Activated CD8-positive, alpha-beta memory T cell treated with anti-CD3 and anti-CD28 coated beads for 1 hour (primary cell): ENCODE measurements at places on chromosomes 13 and 19.
A peak's percentile ranks its signal among the peaks of the same experiment; 100 is the strongest.

GRCh38 chr19:5985098-5985783, 7.3 kb upstream of the RANBP3 start:
- DNase-seq: no peak

DNA sequence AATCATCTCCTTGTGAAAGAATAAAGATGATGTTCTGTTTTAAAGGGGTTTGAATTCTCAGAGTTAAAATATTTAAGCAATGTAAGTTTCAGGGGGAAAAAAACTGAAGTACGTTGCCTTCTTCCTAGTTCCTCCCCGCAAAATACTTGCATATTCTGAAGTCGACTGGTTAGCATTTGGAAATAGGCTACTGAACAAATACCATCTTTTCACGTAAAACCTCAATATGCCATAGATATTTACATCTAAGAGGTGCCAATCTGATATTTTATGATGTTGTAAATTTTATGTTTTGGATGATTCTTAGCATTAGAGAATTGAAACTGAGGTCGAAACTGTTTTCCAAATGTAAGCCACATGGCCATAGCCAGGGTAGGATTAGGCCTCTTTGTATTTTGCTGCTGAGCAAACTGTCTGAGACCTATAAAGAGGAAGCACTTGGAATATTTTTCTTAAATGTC, 138.3 kb downstream of the FLT1 start:
- DNase-seq: no peak

DNA sequence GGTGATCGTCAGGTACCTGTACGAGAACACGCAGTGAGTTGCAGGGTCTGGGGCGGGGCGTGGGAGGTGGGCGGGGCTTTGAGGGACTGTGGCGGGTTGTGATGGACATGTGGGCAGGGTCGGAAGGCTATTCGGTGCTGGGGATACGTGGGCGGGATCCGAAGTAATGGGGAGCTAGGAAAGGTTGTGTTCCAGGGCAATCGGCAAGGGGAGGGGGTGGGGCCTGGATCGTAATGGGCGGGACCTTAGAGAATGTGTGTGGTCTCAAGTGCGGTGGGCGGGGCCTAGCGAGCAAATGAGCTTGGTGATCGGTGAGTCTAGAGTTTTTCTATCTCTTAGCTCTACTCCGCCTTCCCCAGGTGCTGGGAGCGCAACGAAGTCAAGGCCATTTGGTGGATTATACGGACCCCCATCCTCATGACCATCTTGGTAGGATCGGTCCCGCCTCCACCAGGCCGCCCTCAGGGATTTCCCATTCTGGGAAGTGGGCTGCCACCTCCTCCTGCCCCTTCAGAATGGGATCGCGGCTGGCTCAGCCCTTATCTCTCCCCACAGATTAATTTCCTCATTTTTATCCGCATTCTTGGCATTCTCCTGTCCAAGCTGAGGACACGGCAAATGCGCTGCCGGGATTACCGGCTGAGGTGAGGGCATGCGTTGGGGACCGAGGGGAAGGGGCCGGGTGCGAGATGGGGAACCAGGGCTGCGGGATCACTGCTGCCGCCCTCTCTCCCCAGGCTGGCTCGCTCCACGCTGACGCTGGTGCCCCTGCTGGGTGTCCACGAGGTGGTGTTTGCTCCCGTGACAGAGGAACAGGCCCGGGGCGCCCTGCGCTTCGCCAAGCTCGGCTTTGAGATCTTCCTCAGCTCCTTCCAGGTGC, 9.6 kb downstream of the GIPR start:
- DNase-seq: peak; percentile 58

DNA sequence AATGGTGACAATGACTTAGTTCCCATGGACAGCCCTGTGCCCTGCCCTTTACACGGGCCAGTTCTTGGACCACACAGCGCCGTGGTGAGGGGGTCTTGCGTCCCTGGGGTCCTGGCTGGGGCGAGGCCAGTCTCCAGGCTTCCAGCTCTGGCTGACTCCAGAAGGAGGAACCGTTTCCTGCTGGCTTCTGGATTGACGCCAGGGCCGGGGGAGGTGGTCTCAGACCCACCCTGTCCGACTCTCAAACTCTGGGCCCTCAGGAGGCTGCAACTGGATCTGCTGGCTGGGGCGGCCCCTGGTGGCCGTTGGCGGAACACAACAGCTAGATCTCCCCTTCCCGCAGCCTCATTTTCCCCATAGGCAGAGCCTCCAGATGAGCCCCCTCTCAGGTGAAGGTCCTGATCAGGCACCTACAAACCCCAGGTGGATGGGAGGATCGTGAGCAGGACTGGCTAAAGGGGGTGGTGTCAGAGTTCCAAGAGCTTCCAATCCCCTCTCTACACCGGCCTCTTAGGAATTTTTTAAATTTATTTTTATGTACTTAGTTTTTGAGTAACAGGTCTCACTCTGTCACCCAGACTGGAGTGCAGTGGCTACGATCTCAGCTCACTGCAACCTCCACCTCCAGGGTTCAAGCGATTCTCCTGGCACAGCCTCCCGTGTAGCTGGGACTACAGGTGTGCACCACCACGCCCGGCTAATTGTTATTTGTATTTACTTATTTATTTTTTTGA, 8.0 kb downstream of the CCDC194 start:
- DNase-seq: no peak

GRCh38 chr13:25768838-25769237, 283.0 kb downstream of the SHISA2 start:
- no peak for DNase-seq

DNA sequence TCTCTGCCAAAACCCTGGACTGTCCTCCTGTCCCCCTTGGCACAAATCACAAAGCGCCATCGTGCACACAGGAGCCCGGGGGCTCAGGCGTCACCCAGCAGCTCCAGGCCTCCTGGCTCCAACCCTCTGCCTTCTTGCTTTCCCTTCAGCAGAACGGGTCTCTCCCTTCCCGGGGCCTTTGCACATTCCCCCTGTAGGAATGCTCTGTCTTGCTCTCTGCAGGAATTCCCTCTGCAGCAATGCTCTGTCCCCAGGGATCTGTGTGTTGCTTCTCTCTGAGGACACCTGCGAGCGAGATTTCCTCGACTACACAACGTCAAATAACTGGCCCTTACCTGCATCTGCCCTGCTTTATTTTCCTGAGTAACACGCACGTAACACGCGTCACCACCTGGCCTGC, 13.3 kb upstream of the RASA3 start:
- DNase-seq: no peak

DNA sequence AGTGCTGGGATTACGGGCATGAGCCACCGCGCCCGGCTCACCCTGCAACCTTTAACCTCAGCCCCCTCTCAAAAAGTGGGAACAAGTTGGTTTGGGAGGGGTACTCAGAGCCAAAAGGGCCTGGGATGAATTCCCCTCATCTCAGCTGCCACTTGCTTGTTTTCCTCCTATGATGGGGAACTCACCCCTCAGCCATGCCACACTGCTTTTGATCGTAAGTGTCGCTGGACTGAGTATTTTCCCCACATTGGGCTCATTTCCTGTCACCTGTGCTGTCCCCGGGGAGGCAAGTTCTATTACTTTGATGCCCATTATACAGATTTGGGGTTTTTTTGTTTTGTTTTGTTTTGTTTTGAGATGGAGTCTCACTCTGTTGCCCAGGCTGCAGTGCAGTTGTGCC, 6.5 kb downstream of the R3HDM4 start:
- DNase-seq: no peak
